SK-N-MC (cell line): ENCODE measurements at places on chromosomes 2 and 18.

GRCh38 chr2:118803012-118803411 lies 44.4 kb downstream of the EN1 start:
- no peak for DNase-seq

DNA sequence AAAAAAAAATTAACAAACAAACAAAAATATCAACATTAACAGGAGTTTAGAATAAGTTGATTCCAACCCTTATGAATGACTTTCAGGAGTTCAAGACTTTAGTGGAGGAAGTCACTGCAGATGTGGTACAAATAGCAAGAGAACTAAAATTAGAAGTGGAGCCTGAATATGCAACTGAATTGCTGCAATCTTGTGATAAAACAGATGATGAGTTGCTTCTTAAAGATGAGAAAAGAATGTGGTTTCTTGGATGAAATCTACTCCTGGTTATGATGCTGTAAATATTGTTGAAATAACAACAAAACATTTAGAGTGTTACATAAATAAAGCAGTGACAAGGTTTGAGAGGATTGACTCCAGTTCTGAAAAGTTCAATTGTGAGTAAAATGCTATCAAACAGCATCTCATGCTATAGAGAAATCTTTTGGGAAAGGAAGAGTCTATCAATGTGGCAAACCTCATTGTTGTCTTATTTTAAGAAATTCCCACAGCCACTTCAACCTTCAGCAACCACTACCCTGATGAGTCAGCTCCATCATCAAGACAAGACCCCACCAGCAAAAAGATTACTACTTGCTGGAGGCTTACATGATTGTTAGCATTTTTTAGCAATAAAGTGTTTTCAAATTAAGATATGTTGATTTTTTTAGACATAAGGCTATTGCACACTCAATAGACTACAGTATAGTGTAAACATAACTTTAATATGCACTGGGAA lies 42.7 kb upstream of the TAF4B start:
- no peak for DNase-seq

DNA sequence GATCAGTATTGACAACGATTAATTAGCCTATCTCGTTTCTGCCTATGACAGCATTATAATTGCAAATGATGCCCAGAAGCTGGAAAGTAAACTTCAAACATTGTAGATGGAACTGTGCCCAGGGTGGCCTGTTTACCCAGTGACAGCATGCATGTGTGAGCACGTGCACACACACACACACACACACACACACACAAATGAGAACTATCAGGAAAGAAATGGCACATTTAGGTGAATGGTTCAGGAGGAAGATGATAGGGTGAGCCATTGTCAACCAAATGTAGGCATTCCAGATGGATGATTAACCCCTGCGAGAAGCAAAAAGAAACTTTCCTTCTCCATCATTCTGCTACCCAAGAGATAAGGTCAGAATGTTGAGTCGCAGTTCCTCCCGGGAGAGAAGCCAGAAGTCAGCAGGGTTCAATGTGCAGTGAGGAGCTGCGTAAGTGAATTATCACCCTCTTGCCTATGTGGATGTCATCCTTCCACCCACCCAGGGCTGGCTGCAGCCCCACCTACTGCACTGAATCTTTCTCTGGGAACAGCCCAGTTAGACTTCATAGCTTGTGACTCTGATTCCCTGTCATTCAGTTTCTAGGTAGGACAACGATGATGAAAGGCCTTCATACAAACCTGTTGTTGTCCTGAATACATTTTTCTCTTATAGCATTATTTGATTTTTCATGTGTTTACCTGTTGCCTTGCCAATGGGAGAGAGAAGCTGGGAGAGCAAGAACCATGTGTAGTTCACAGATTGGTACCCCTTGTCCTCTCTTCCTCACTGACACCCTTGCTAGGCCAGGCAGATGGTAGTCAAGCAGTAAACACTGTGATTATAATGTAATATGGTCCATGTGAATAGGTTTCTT lies 3.5 kb upstream of the APOB start:
- DNase-seq = no peak

DNA sequence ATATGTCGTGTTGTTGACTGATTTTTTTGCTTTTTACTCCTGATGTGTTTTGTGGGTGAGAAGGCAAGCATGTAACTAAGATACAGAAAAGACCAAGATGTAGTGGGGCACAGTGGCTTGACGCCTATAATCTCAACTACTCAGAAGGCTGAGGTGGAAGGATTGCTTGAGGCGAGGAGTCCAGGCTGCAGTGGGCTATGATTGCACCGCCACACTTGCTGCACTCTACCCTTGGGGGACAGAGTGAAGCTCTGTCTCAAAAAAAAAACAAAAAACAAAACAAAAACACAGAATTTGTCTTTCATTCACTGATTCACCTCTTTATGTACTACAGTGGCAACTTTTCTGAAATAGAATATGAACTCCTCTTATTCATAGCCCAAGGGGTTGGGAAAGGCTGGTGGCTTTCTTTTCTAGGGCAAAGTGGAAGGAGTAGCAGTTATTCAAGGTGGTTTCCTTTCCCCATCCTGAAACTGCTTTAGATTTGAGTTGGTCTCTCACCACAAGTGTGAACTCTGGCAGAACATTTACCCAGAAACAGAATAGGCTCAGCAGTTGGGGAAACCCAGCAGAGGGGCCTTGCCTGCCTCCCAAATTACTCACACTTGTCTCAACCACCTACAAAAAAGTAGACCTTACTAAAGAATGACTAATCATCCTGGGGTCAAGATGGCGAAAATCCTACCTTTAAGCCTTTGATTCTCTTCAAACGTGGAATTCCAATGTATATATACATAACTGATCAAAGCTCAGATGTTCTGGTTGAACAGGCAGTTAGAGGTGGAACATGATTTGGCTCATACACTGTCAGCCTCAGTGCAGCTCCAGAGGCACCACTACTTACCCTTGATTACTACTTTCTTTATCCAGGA lies 6.5 kb downstream of the TANK start:
- no peak for DNase-seq

DNA sequence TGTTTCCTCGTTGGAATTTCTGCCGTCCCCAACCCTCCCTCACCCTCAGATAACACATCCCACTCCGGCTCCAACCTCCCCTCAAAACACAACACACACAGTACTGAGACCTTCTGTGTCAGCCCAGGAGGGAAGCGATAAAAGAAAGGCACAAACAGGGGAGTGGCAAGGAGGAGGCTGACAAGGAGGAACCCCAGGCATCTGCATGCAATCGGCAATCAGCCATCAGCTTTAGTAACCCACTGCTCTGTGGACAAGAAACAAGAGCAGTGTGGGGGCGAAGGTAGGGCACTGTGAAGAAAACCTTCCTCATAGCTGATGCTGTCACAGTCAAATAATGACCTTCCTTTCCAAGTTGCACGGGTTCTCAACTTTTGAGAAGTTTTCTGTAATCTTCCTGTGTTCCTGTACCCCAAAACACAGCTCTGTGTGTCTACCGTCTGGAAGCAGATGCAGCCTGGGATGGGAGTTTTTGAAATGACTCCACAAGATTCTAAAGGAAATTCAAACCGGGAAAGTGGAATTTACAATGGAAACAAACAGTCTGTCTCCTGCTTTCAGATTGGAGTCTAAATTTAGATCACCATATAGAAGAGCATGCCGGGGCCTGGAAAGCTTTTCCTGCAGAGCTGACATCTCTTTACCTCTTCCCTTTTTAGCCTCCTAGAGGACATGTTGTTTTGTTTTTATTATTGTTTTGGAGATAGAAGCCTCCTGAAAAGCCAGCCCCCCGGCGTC lies 16.4 kb upstream of the LPIN2 start:
- no peak for DNase-seq

DNA sequence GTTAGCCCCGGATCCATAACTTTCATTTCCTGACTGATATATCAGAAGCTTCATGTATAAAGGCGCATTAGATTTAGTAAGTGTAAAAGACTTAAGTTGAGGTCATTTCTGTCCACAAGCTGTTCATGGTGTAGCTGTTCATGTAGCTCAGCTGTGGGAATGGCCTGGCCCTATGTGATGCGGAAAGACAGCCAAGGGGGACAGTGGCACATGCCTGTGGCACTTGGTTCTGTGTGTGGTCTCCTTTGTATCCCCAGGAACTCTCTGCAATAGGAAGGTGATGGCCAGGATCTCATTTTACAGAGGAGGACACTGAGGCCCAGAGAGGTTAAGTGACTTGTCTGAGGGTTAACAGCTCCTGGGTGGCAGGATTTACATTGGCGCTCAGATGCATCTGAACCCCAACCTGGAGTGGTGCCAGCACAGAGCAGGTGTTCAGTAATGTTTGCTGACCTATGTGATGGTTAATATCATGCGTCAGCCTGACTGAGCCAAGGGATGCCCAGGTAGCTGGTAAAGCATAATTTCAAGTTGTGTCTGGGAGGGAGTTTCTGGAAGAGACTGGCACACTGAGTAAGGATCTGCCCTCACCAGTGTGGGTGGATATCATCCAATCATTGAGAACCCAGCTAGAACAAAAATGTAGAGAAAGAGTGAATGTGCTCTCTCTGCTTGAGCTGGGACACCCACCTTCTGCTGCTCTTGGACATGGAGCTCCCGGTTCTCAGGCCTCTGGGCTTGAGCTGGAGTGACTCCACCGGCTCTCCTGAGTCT lies 25.4 kb downstream of the HPCAL1 start:
- DNase-seq = no peak

GRCh38 chr2:154495455-154495868 lies 203.0 kb upstream of the KCNJ3 start:
- DNase-seq = no peak

GRCh38 chr2:383178-383577 lies 95.3 kb upstream of the ALKAL2 start:
- DNase-seq = no peak

GRCh38 chr2:136308611-136309010 lies 190.7 kb upstream of the CXCR4 start:
- DNase-seq = no peak

GRCh38 chr18:21979759-21980158 lies 189.6 kb upstream of the GATA6 start:
- DNase-seq = no peak

- no peak for DNase-seq
These were observed 77.2 kb downstream of the GLI2 start for GRCh38 chr2:120812866-120813265.

DNA sequence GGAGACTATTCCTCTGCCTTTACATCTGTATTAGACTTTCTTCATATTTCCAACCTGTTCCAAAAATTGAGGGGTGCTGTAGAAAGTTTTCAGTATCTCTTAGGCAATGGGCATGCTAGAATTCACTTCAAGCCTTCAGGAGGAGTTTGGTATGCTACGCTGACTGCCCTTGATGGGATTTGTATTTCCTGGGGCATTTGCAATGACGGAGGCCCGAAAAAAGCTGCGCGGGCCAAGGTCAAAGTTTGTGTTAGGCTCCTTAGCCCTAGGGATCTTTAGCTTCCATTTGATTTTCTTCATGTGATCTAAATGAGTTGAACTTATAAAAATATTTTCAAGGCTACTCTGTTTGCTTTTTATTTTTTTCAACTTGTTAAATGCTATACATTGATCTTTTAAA lies 5.1 kb downstream of the CPS1 start:
- DNase-seq = no peak

DNA sequence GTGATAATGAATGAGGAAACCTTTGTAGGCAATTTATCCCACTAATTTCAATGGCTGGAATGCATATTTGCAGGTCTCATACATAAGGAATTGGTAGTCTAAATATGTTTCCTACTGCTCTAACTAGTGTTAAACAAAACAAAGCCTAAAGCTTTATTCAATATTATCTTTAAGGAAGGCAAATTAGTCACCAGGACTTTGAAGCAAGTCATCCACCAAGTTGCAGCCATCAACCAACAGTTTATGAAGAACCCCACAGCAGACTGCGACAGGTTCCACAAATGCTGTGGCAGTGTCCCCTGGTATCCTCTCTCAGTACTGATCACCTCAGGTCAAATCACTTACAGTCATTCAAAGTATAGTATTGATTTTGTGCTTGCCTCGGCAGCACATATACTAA lies 181.5 kb upstream of the ZFP36L2 start:
- no peak for DNase-seq

- DNase-seq = no peak
These were observed 221.2 kb downstream of the IRS1 start for GRCh38 chr2:226578373-226578772.

GRCh38 chr2:220241423-220241822 lies 614.0 kb downstream of the SLC4A3 start:
- no peak for DNase-seq

- DNase-seq = no peak
These were observed 262.1 kb downstream of the LPIN1 start for GRCh38 chr2:12008425-12009061.

DNA sequence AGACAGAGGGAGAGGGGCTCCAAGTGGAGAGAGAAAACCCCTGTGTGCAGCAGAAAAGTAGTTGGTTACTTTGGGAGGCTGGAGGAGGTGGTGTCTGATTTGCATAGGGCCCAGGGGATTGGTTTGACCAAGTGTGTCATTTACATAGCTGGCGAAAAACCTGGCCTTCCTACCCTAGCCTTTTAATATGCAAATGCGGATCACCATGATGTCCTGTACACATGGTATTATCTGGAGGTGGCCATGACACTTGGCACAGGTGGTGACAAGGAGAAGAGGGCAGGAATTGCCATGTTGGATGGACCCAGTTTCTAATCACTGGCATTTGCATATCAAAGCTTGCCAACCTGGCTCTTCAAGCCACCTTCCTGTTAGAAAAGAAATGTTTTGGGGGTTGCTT lies 120.8 kb upstream of the CHAC2 start:
- DNase-seq = no peak

- no peak for DNase-seq
These were observed 69.3 kb downstream of the MBP start for GRCh38 chr18:77063260-77063659.

GRCh38 chr2:74576863-74577229 lies 22.3 kb downstream of the DOK1 start:
- DNase-seq = no peak

DNA sequence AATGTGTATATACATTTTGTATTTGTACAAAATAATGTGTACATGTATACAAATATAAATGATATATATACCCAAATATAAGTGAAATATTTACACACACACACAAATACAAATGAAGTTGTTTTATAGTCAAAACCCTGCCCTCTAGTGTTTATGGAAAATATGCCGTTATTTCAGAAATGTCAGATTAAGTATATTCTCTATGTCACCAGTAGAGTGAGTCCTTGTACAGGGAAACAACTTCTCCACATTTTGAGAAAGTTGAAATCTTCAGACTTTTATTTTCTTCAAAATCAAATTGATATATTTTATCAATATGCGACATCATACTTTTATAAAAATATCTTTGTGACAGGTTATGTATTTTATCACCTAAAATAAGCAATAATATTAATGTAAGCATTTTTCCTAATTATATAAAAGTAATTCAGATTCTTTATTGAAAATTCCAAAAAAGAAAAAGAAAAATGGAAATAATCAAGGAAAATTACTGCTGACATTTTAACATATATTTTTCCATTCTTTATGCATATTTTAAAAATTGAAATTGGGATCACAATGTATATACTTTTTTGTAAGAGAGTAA lies 22.4 kb downstream of the ARL6IP6 start:
- DNase-seq = peak; percentile 51
